Stromal cell of bone marrow (primary cell): ENCODE measurements at places on chromosomes 4 and X.

DNA sequence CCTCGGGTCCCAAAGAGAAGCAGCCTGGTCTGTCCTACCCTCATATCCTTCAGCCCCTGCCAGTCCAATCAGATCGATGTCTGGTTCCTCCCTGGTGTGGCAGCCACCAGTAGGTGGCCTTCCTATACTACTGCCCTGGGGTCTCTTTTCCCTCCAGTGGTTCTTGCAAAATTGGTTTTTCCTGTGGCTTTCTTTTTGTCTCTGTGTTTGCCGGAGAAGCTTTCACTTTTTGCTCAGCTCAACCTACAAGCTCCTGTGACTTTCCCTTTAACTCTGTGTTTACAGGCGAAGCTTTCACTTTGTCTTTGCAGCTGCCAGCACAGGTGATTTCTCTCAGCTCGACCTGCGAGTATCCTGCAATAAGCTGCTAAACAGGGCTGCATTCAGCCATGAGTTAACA, 46.8 kb downstream of the UGT2A3 start:
- no peak for DNase-seq

- DNase-seq, result no peak
These were observed 43.6 kb upstream of the DCTD start for GRCh38 chr4:182960746-182961145.

- no peak for DNase-seq
These were observed 50.4 kb upstream of the PSAPL1 start for GRCh38 chr4:7485096-7485495.

GRCh38 chr4:117429506-117429905, 344.1 kb upstream of the TRAM1L1 start:
- no peak for DNase-seq

DNA sequence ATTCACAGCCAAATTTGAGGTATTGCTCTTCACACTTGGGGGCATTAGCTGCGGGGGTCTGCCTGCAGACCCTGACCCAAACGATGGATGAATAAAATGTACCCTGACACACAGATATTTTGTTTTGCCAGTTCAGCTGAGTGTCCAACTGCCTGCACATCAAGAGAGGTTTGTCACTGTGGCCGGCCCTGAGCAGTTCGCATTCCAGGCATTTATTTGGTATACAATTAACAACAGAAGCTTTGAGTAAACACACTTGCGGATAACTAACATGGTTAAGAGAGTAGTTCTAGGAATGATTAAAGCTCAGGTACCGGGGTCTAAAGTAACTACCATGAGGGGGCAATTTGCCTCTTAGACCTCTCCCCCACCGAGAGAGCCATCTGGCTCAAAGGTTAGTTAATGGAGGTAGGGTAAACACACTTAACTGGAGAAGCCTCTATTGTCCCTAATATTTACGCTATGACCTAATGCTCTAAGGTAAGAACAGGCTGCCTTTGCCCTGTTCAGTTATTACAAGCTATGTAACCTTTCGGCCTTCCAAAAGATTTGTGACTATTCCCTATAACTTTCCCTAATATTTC, 162.0 kb downstream of the SNCA start:
- no peak for DNase-seq

- DNase-seq, result no peak
These were observed 50.0 kb downstream of the TET2 start for GRCh38 chr4:105196523-105197145.

GRCh38 chr4:149999485-150000074, 78.7 kb upstream of the DCLK2 start:
- peak; percentile 58 for DNase-seq

DNA sequence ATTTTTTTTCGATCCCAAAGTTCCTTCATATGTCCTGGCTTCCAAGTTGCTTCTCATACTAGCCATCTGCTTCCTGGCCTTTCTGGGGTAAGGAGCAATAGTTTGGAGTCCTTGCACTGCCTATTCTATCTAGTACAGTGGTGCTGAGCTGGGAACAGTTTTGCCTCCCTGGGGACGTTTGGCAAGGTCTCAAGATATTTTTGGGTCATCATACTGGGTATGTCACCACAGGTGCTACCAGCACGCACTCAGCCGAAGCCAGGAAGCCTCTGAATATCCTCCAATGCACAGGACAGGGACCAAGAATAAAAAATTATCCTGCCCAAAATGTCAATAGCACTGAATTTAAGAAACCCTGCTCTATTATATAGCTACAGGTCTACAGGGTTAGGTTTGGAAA, 35.4 kb upstream of the TMSB15B start:
- DNase-seq, result no peak

DNA sequence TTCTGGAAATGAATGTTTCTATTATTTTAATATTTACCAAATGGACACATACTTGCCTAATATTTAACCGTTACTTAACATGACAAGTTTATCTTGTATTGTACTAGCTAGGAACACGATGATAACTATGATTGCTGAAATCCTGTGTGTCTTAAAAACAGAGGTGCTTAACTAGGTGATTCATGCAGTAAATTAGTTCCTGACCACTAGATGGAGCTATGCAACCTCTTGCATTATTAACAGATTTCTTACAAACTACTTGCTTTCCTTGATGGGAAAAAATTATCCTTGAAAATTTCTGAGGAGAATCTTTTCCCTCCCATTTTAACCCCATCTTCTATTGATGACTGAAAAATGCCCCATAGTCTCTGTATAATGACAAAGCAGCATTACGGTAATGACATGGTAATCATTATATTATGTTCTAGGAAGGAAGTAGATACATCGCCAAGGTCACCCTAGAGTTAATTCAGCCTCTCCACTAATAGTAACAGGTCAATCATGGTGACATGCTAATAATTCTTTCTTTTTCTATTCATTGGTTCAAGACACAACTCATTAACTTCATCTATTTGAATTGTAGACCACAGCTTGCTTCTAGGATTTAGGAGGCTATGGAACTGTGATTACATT, 844.2 kb downstream of the RAPGEF2 start:
- DNase-seq, result peak; percentile 51

GRCh38 chr4:95580226-95580625, 31.5 kb upstream of the UNC5C start:
- DNase-seq, result no peak

DNA sequence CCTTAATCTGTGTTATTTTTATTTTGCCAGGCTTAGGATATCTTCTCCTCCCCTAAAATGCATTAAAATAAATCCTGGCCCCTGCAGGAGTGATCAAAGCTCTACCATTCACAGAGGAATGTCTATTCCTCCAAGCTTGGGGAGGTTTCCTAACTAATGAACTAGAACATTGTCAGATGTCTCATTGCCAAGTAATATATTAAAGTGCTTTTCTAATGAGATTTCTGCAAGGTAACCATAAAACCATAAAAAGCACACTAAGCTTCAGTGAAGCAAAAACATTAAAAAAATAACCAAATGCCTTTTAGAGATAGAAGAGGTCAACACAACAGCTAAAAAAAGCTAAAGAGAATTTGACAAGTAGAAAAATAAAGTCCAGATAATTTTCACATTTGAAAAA, 34.8 kb downstream of the IGFBP7 start:
- no peak for DNase-seq

GRCh38 chr4:114599903-114600552, 1.4 kb downstream of the UGT8 start:
- DNase-seq, result no peak

- peak; percentile 33 for DNase-seq
These were observed 67.3 kb downstream of the ASB9 start for GRCh38 chrX:15202454-15203177.

- DNase-seq, result no peak
These were observed 114.8 kb upstream of the ATP6AP2 start for GRCh38 chrX:40465735-40466551.

- DNase-seq, result no peak
These were observed 143.0 kb downstream of the TSPAN5 start for GRCh38 chr4:98515470-98515809.

- no peak for DNase-seq
These were observed 23.8 kb downstream of the SSX1 start for GRCh38 chrX:48278958-48279357.

DNA sequence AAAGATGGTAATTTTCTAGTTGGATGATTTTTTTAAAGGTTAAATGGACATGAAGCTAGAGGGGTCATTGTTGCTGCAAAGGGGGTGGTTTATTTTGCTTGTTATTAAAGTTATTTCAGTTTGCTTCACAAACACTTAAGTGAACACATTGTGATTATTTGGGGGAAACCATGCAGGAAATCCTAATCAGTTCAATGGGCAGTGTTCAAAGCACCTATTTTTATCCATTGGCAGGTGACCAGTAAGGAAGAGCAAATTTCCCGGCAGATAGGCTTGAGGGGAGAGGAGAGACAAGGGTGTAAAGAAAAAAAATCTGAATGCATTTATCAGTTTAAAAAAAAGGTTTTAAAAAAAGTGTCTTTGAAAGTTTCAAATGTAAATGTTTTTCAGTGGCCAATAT, 17.6 kb downstream of the GPR174 start:
- DNase-seq, result no peak

DNA sequence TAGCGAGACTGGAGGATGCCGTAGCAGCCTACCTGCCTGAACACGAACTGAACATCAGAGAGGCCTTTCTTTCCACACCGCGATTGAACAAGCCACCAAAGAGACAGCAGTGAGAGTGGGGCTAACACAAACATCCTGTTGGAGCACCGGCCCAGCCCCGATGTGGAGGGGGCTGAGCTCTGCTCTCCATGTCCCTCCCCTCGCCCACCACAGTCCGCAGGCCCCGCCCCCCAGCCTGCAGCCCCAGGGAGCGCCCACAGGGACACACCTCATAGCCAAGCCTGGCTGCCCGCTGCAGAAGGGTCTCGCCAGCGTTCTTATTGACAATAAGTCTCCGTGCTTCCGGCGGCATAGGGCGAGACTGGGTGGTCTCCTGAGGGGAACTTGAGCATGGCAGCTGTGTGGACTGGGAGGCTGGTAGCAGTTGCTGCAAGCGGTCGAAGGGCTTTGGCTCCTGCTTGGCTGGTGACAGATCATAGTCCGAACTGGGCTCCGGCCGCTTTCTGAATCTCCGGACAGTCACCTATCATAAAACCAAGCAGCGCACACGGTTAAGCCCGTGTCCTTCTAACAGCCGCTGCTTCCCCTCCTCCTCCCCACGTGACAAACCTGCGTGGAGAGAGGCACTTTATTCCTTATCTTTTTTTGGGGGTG, 35.8 kb downstream of the BCOR start:
- DNase-seq, result no peak

DNA sequence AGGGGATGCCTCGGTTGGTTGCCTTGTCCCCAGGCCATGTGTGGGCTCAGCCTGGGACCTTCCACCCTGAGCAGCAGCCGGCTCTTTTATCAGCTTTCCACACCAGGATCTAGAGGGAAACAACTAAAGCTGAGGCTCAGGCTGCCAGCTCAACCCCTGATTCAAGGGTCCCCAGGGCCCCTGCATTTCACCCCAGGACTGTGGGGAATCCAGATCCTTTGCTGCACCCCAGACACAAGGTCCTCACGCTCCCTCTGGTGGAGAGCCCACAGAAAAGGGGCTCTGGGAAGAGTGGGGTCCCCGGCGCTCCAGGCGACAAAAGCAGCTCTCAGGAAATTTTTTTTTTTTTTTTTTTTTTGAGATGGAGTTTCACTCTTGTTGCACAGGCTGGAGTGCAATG, 64.3 kb downstream of the ZFYVE28 start:
- DNase-seq, result no peak

DNA sequence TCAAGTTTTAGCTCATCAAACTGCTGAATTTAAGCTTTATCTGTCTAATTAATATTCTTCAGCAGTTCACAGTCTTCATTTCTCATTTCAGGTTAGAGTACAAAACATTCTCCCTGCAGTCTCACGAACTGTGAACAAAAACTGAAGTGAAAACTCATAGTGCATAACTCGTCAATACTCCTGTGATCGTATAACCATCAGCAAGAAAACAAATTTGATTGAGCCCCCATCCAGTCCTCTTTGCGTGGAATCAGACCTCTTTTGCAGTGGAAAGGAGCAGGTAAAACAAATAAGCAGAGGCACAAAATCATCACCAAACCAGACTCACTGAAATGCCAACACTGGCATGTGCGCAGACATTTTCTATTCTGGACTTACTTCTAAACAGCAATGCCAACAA, 12.7 kb downstream of the ADAM29 start:
- no peak for DNase-seq

DNA sequence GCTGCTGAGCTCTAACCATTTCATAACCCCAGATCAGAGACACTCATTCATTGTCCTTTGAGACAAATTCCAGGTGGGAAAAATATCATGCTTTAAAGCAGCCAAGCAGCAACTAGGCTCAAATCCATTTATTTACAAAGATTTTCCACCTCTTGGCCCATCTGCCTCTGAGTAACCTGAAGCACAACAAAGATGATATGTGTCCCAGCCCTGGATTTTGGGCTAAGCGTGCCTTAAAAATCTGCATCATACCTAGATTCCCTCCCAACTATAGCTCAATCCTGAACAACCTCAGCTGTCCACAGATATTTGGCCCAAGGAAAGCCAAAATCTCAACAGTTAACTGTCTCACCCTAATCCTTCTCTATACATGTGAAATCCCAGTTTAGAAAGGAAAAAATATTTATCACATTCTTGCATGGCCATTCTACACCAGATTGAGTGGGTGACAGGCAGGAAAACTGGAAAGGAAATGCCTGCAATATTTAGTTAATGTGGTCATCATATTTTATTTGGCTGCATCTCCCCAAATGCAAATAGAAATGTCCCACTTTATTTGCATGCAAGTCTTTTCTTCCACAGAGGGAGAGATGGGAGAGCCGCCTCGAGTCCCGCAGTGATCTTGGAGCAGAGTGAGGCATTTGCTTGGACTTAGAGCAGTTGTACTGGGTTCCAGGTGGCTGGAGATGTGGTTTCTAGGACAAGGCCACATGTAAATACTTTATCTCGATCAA, 146.4 kb upstream of the EOLA2 start:
- peak; percentile 48 for DNase-seq

DNA sequence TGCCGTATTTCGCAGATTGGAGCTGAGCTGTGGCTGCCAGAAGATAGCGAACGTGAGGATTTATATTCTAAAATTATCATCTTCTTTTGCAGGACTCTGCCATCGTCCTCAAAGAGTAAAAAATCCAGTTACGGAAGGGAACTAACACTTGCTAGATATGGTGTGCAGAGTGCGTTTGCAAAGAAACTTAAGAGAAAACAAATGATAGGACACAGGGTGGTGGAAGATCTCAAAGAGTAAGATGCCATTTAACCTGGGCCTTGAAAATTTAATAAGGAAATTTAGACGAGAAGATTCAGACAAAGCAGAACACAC, 566 bp downstream of the LARP7 start:
- DNase-seq, result no peak
